Kidney glomerular epithelial cell (primary cell): ENCODE measurements at places on chromosomes 2 and 18.
A peak's percentile ranks its signal among the peaks of the same experiment; 100 is the strongest.

GRCh38 chr2:99970292-99970868 is 172.0 kb downstream of the AFF3 start:
- no peak for DNase-seq

DNA sequence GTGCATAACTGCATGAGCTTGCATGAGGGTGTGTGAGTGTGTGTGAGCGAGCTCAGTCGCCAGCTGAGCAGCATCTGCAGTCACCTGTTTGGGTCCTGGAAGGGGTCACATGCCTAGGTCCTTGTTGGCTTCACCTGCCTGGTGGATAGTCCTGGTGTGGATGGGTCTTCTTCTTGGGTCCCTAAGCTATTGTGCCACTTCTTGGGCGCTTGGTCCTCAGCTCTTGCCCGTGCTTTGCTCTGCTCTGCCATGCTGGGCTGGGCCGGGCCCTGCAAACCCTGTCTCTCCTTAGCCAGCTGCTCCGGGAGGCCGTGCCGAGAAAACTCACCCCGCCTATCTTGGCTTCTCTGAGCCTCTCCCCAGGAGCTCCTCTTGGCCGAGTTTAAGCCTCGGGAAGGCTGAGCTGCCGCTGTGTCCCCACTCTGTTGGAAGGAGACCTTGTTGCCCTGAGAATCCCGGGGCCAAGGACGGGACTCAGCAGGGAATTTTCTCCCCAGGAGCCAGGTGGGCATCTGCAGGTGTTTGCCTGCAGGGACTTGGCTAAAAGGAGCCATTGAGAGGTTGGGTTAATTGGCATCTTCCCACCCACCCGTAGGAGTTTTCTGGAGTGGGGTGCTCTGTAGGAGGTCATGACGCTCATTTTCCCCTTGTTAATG is 300.8 kb downstream of the NDUFA10 start:
- no peak for DNase-seq

DNA sequence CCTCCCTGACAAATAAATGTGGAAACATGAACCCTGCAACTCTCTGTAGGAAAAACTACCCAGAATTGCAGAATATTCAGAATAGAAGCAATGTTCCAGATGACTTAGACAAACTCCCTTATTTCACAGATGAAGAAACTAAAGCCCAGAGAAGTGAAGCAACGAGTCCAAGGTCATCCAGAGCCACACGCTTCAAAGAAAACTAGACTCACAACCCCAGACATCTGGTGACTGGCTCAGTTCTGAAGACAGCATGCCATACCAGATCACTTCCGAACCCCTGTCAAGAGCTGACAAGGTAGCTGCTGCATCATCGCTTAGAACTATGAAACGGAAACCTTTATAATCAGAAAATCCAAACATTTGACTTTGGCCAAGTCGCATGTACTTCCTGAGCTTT is 101.3 kb downstream of the PID1 start:
- no peak for DNase-seq

- no peak for DNase-seq
These were observed 135.9 kb upstream of the SERPINE2 start for GRCh38 chr2:224174990-224175389.

DNA sequence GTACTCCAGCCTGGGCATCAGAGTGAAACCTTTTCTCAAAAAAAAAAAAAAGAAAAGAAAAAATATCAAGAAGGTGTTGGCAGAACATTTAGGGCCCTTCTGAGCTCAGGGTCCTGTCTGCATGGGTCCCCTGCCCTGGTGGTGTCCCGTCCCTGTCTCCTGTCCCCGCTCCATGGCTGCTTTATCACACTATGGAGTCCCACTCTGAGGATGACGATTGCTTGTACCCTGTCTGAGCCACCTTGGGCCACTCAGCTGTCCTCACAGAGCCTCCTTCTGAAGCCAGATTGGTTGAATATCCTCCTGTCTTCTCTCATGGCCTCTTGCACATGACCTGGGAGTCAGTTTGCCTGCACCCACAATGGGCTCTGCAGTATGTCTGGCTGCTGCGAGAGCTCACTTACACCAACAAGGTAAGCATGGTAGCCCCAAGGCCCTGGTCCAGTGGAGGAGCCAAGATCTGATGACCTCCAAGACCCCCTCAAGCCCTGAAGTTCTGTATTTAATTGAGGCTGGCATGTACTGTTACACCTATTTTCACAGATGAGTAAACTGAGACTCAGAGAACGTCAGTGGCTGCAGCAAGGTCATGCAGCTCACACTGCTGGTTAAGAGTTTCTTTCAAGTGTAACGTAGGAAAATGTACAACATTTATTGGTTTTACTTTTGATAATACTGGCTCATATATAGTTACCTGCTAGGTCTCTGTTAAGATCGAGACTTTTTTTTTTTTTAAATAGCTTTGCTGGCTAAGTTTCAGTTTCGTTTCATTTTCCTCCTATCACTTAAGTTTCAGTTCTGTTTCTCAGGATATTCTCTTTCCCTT is 16.9 kb upstream of the ZCCHC2 start:
- DNase-seq = peak; percentile 46

DNA sequence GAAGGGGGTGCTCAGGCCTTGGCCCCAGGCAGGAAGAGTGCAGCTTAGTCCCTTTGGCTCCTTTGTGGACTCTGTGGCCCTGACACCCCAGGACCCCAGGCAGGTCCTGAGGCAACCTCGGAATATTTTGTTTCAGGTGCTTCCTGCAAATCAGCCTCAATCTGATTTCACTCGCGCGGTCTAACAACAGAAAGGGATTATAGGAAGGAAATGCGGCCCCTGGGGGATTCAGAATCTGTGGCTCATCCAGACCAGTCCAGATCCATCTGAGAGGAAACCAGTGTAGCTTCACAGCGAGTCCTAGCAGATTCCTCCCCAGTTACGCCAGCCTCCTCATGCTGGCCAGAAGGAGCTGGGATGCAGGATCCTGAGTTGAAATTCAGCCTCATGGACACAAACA is 59.5 kb upstream of the YWHAQ start:
- DNase-seq = no peak

- no peak for DNase-seq
These were observed 56.0 kb downstream of the DCDC2C start for GRCh38 chr2:3759331-3759730.

- DNase-seq = no peak
These were observed 83.0 kb downstream of the CMPK2 start for GRCh38 chr2:6782517-6783237.

DNA sequence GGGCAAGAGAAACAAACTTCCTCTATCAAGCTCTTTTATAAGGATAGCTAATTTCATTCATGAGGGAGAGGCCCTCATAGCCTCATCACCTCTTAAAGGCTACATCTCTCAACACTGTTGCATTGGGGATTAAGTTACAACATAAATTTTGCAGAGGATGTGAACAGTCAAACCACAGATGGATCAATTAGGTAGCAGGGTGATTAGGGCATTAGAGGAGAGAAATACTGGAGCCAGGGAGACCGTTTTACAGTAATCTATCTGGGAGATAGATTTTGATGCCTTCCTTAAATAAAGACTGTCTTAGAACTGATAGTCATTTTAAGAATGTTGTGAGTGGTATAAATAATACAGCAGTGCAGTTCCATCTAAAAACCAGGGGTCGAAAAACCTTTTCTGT is 258.9 kb downstream of the DCC start:
- DNase-seq = no peak

DNA sequence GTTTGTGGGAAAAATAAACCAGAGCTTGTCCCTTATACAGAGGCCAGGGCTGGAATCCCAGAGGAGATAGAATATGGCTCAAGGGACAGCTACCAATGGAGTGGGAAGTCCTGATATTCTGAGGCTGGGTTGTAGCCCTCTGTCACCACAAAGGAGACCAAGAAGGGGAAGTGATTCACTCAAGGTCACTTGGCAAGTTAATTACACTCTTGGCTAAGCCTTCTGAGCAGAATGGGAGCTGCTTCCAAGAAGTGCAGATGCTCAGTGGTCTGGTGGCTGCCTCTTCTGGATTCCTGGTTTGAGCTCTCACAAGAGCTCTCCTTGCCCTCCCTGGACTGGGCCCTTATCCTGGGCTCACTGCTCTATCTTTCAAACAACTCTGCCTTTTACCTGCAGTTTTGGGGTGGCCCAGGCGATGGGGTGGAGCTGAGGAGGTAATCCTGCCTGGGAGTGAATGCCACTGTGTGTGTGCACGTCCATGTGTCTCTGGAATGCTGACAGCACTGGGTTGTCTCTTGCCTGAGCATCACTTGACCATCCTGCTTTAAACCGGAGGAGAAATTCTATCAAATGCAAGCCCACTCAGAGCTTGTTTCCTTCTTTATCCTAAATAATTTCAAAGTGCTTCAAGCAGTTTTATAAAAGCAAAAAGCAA is 168.2 kb downstream of the KCNS3 start:
- no peak for DNase-seq
